Smooth muscle cell of trachea (primary cell): ENCODE measurements at places on chromosomes 16 and 17. TPM values are rescaled to one million over a fixed set of nuclear protein-coding genes. Genes with fewer than 3 reads are reported as not detected.

CA4 gene
- not detected in 2 replicates for total RNA-seq

MRM3 gene
- 23.1 and 27.0 TPM in 2 replicates for total RNA-seq

UBE2O gene
- 19.2 and 21.2 TPM in 2 replicates for total RNA-seq

ZSCAN10 gene
- 0.17 TPM in 1 of 2 replicates, not detected in the other for total RNA-seq

NPIPA3 gene
- 0.33 and 1.2 TPM in 2 replicates for total RNA-seq

PTGES3L gene
- total RNA-seq, result 1.2 TPM in 1 of 2 replicates, not detected in the other

MYOCD gene
- total RNA-seq, result under 0.01 TPM in 1 of 2 replicates, not detected in the other

C16orf74 gene
- total RNA-seq, result 5.7 and 7.3 TPM in 2 replicates

HS3ST4 gene
- total RNA-seq, result not detected in 2 replicates

AFMID gene
- 34.8 and 42.8 TPM in 2 replicates for total RNA-seq

SRL gene
- 0.29 and 0.50 TPM in 2 replicates for total RNA-seq

NGFR gene
- total RNA-seq, result 0.44 and 3.3 TPM in 2 replicates

FBXW10 gene
- under 0.01 TPM in 1 of 2 replicates, not detected in the other for total RNA-seq

SPN gene
- total RNA-seq, result not detected in 2 replicates

MPO gene
- total RNA-seq, result 0.15 and 0.17 TPM in 2 replicates

DNAAF8 gene
- total RNA-seq, result 0.29 and 1.3 TPM in 2 replicates

SSTR5 gene
- not detected in 2 replicates for total RNA-seq
